Panc1 (cell line): ENCODE measurements at places on chromosomes 5 and 9. TPM values are rescaled to one million over a fixed set of nuclear protein-coding genes. Genes with fewer than 3 reads are reported as not detected.

The FAM221B gene
- total RNA-seq, result not detected

The MSX2 gene
- total RNA-seq, result 8.5 TPM

The OTP gene
- total RNA-seq, result 0.05 TPM

The ACTBL2 gene
- not detected for total RNA-seq

The DROSHA gene
- 98.1 TPM for total RNA-seq

The FGF1 gene
- total RNA-seq, result not detected

The SLC46A2 gene
- not detected for total RNA-seq

The BTNL3 gene
- total RNA-seq, result not detected

DNA sequence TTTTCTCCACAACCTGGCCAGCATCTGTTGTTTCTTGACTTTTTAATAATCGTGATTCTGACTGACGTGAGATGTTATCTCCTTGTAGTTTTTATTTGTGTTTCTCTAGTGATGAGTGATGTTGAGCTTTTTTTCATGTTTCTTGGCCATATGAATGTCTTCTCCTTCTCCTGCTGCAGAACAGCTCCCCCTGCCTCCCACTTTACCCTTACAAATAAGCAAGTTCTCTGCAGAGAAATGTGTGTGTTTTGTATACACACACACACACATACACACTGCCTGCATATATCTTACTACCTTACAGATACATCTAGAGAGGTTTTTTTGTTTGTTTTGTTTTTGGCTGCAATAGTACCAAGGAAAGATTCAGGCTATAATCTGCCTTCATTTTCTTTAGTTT, 88.7 kb upstream of the PHF24 start:
- no peaks in the 10 kb centered on the region for H3K36me3 ChIP-seq
- no peak for DNase-seq
- no peaks in the 10 kb centered on the region for H3K4me1 ChIP-seq
- H3K27me3 ChIP-seq, result peaks cover 14% of the 10 kb centered on the region

- peaks cover 7% of the 10 kb centered on the region; the same call in 1 of the 2 replicates for H3K4me1 ChIP-seq
- no peaks in the 10 kb centered on the region for H3K27me3 ChIP-seq
- no peak overlapping the region for H3K27ac ChIP-seq
- no peaks in the 10 kb centered on the region for H3K36me3 ChIP-seq
- H3K4me3 ChIP-seq, result no peak overlapping the region
Measured at GRCh38 chr5:149060325-149060724, 2.5 kb downstream of the SH3TC2 start.

DNA sequence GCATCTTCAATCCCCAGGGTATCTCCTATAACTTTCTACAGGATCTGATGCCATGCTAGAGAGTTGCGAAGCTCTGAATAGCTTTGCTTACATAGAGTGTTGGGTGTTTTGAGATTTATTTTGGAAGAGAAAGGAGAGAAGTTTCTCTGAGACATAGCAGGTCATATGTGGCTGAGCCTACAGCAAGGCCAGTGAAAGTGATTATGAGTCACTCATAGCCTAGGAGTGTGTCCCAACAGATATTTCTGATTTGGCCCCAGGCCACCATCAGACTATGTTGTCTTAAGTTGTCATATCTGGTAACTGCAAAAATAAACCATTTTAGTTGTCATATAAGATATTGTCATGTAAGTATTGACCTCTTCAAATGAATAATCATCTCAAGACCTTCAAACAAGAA, 132.0 kb upstream of the RAI14 start:
- DNase-seq, result no peak
- no peaks in the 10 kb centered on the region for H3K27me3 ChIP-seq
- H3K36me3 ChIP-seq, result no peaks in the 10 kb centered on the region
- no peak overlapping the region for H3K27ac ChIP-seq
- no peaks in the 10 kb centered on the region for H3K4me1 ChIP-seq
- no peak overlapping the region for H3K4me3 ChIP-seq

GRCh38 chr5:176803943-176804498, 6.3 kb upstream of the UNC5A start:
- H3K36me3 ChIP-seq, result no peaks in the 10 kb centered on the region
- no peak overlapping the region for H3K27ac ChIP-seq
- H3K4me3 ChIP-seq, result no peak overlapping the region
- H3K4me1 ChIP-seq, result no peaks in the 10 kb centered on the region
- no peak for DNase-seq

DNA sequence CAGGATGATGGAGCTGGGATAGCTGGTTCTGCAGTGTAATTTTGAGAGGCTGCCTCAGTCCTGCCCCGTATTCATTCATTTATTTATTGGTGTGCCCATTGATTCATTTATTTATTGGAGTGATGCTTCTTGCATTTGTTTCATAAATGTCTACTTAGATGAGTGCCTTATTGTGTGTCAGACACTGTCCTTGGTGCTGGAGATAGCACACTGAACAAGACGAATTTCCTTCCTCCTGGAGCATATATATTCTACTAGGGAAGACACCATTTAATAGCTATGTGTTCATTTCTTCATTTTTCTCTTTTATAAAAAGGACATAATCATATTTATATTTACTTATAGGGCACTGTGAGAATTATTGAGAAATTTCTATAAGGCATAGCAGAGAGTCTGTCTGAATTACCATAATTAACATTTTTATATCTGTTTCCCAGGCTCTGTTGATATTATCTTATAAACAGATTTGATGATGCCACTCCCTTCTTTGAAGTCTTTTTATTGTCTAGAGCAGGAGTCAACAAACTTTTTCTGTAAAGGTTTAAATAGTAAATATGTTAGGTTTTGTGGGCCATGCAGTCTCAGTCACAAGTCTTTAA, 433.9 kb upstream of the ZNF608 start:
- H3K36me3 ChIP-seq, result no peaks in the 10 kb centered on the region
- H3K4me1 ChIP-seq, result peaks cover 8% of the 10 kb centered on the region; the same call in 1 of the 2 replicates
- H3K27me3 ChIP-seq, result no peaks in the 10 kb centered on the region

- no peaks in the 10 kb centered on the region for H3K36me3 ChIP-seq
- no peaks in the 10 kb centered on the region for H3K27me3 ChIP-seq
Measured at GRCh38 chr9:81320909-81321482, 368.4 kb downstream of the TLE1 start.

- H3K27ac ChIP-seq, result no peak overlapping the region
- H3K4me3 ChIP-seq, result no peak overlapping the region
- DNase-seq, result peak; percentile 45
Measured at GRCh38 chr5:87151547-87151946, 116.1 kb upstream of the RASA1 start.

DNA sequence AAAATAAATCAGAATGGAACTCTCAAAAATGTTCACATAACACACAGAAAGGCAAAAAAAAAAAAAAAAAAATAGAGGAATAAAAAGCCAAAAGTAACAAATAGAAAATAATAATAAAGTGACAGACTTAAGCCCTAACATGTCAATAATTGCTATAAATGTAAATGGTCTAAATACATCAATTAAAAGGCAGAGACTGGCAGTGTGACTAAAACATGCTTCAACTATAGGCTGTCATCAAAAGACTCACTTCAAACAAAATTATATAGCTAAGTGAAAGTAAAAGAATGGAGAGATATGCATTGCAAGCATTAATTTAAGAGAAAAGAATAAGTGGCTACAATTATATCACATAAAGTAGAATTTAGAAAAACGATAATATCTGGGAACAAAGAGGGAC, 114.2 kb downstream of the PHF2 start:
- H3K27ac ChIP-seq, result no peak overlapping the region
- no peaks in the 10 kb centered on the region for H3K36me3 ChIP-seq
- no peaks in the 10 kb centered on the region for H3K4me1 ChIP-seq
- H3K27me3 ChIP-seq, result no peaks in the 10 kb centered on the region; the same call in 1 of the 2 replicates
- no peak overlapping the region for H3K4me3 ChIP-seq

DNA sequence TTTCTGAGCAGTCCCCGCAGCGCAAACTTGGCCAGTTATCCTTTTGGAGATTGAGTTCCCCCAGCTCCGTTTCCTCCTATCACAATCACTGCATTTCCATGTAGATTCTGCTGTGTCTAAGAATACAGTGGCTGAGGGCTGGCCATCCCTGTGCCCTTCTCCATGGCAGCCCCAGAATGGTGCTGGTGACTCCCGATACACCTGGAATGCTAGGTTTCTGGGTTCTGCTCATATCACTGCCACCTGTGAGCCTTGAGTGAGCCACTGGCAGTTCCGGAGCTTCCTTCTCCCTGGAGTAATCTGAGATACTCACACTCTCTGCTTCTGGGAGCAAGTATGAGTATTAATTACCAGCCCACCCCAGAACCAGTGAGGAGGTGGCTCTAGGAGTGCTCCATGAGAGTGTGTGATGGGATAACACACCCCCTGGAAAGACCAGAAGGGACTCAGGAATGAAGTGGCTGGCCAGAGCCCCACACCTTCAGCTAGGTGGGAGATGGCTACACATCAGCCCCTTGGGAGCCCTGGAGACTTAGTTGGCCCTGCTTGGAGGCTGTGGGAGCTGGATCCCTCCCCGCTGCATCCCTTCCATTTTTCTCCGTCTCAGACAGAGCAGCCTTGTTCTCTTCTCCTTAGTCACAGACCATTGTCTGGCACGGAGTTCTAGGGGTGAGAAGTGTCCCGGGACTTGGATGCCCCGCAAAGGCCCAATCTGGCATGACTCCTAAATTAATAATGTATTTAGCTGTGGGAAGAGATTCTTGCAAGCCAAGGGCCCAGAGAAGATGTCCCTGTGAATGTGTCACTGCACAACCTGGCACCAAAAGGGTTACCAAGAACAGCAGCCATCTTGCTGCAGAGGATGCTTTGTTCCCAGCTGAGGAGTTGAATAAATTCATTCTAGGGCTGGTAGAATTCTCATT, 4.9 kb downstream of the PCDHGC5 start:
- no peak for DNase-seq
- H3K27ac ChIP-seq, result no peak overlapping the region
- no peaks in the 10 kb centered on the region for H3K36me3 ChIP-seq
- no peak overlapping the region for H3K4me3 ChIP-seq
- no peaks in the 10 kb centered on the region for H3K4me1 ChIP-seq
- H3K27me3 ChIP-seq, result no peaks in the 10 kb centered on the region

GRCh38 chr5:135829681-135830383, 4.6 kb upstream of the SLC25A48 start:
- DNase-seq, result peak; percentile 42
- H3K27ac ChIP-seq, result no peak overlapping the region
- H3K4me3 ChIP-seq, result no peak overlapping the region
- 0 out of 2 replicates have a peak, but pooled peaks cover under 1% of the 10 kb centered on the region for H3K4me1 ChIP-seq

DNA sequence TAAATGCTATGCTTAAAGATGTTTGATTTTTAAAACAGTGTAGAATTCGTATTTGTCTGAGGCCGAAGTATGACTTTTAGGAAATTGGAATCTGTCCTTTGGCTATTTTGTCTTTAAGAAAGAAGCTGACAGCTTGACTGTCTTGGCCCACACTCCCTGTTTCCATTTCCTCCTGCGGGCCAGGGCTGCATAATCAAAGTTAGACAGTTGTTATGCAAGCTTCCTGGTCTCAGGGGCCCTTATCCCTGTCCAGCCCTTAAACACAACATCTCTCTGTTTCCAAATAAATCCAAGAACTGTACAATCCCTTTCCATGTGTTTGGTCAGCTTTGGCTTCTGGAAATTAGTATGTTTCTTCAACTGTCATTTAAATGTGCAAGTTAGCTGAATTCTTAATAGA, 54.6 kb upstream of the ECM2 start:
- no peak for DNase-seq
- H3K27ac ChIP-seq, result no peak overlapping the region
- H3K36me3 ChIP-seq, result no peaks in the 10 kb centered on the region

GRCh38 chr9:133102190-133103021, 18.6 kb downstream of the RALGDS start:
- H3K27me3 ChIP-seq, result no peaks in the 10 kb centered on the region
- no peak overlapping the region for H3K4me3 ChIP-seq
- no peak for DNase-seq

DNA sequence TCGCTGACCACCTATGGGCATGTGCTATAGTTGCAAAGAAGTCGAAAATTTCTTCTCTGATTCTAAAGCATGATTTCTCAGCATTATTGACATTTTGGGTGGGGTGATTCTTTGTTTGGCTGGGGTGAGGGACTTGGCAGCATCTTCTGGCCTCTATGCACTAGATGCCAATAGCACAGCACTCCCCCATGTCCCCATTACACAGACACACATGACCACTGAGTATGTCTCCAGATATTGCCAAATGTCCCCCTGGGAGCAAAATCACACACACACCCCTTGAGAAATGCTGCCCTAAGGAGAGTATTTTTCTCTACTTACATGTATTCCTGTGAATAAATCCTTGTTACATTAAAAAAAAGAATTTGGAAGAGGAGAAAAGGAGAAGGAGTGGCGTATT, 89.1 kb downstream of the PDZD2 start:
- no peaks in the 10 kb centered on the region for H3K27me3 ChIP-seq
- no peaks in the 10 kb centered on the region for H3K36me3 ChIP-seq
- no peak for DNase-seq
- H3K4me3 ChIP-seq, result no peak overlapping the region
- no peak overlapping the region for H3K27ac ChIP-seq
- H3K4me1 ChIP-seq, result no peaks in the 10 kb centered on the region

- H3K27me3 ChIP-seq, result no peaks in the 10 kb centered on the region
- H3K4me1 ChIP-seq, result peaks cover 32% of the 10 kb centered on the region
- no peak for DNase-seq
- H3K27ac ChIP-seq, result peak overlapping the region; percentile 83
- peaks cover 2% of the 10 kb centered on the region; the same call in 1 of the 2 replicates for H3K36me3 ChIP-seq
Measured at GRCh38 chr5:141615991-141616720, 2.6 kb downstream of the DIAPH1 start.
